Stimulated activated CD4-positive, alpha-beta T cell treated with anti-CD3 and anti-CD28 coated beads, Interleukin-1b, Interleukin-23, amount 100 ng/mL, for 24 hours (primary cell): ENCODE measurements at places on chromosomes 16 and 17.

DNA sequence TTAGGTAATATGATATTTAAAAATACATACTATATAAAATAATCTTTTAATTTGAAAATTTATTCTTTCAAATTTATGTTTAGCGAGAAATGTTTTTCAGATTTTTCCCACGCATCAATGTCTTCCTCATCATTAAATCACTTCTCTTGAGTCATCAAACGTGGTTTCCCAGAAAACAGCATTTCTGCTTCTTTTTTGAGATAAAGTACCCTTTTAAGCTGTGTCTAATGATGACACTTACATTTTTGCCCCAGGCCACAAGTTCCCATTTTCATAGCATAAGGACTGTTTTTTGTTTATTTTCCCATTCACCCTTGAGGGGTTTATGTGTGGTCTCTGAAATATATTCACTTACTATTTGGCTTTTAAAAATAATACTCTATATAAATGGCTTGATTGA is 139.0 kb upstream of the HS3ST3A1 start:
- no peak for DNase-seq

DNA sequence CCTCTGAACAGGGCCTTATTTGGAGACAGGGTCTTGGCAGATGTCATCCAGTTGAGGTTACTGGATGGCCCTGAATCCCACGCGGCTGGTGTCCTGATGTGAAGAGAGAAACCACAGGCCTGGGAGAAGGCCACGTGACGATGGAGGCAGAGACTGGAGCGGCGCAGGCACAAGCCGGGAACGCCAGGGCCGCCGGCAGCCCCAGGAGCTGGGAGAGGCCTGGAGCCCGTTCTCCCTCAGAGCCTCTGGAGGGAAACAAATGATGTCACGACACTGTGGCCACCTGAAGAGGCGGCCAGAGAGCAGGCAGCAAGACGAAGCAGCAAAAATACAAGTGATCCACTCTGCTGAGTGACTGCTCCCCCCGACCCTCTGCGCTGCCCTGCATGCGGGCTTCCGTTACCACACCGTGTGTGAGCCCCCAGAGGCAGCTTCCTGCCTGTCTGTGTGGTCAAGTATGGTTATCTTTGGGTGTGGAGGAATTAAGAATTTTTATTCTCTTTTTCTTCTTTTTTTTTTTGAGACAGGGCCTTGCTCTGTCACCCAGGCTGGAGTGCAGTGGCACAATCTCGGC is 11.6 kb downstream of the CD7 start:
- no peak for DNase-seq

GRCh38 chr17:40460968-40461731 is 17.9 kb downstream of the IGFBP4 start:
- DNase-seq, result no peak

DNA sequence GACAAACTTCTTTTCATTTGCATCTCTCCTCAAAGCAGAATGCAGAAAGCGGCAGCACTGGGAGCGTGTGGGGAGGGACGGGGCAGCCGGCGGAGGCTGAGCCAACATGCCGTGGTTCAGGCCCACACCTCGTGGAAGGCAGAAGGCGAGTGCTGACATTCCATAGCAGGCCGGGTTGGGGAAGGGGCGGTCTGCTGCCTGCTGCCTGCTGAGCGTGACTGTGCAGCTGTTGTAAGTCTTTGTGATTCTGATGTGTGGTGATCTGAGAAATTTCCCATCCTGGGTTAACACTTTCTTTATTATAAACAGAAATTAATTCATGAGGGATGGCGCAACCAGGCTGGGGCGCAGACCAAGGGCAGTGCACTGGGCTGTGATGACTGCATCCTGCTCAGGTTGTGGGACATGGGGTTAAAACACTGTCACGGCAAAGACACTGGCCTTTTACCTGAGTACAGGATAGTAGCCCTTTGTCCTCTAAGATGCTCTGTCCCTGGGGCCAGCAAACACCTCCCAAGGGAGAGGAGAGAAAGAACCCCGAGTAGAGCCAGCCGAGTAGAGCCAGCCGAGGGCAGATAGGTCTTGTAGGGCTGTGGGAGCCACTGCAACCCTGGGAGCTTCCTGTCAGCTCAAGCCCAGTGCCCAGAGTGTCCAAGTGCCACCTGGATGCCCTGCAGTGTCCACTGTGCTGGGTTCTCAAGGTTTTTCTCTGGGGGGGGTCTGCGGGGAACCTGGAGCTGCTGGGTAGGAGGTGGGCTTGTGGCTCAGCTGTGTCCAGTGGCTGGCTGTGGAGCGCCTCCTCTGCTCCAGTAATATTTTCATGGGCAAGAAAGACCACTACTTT is 8.8 kb upstream of the DNASE1 start:
- DNase-seq, result no peak

GRCh38 chr17:39632153-39632941 is 4.6 kb upstream of the STARD3 start:
- DNase-seq, result no peak

- no peak for DNase-seq
Measured at GRCh38 chr17:16942141-16943031, 29.5 kb downstream of the TNFRSF13B start.
